Gastroesophageal sphincter (tissue), 4 donors: ENCODE measurements at places on chromosomes 13 and 19. TPM values are rescaled to one million over a fixed set of nuclear protein-coding genes. Genes with fewer than 3 reads are reported as not detected.

TTC9B gene
- total RNA-seq, result not detected

NLRP4 gene
- total RNA-seq, result not detected

CYP2A6 gene
- not detected for total RNA-seq

PCSK4 gene
- 0.94 TPM for total RNA-seq
